Activated naive CD8-positive, alpha-beta T cell treated with anti-CD3 and anti-CD28 coated beads for 36 hours (primary cell): ENCODE measurements at places on chromosomes 12 and 14.

GRCh38 chr12:13135371-13136178 is 32.1 kb upstream of the GSG1 start:
- DNase-seq, result no peak

- no peak for DNase-seq
These were observed 273.9 kb upstream of the MIS18BP1 start for GRCh38 chr14:45526715-45527549.

- DNase-seq, result no peak
These were observed 19.6 kb upstream of the MMP19 start for GRCh38 chr12:55862286-55862685.

DNA sequence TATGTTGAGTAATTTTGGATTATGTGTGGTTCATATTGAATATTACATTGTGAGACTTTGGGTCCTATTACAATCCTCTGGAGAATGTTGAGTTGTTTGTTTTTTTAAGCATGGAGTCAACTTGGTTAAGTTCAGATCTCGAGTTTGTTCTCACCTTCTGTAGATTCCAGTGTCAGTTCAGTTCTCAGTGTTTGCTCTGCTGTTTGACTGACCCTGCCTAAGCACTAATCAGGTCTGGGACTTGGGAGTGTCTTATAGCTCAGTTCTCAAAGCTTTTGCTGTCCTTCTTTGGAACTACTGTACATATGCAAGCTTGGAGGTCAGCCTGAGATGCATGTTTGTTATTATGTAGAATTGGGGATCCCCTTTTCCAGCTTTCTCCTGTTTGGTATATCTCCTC is 63.1 kb downstream of the DIP2B start:
- no peak for DNase-seq

- DNase-seq, result no peak
These were observed 73.3 kb upstream of the PLEKHG7 start for GRCh38 chr12:92629349-92630065.

GRCh38 chr14:83485591-83485990 is 1951.9 kb upstream of the SEL1L start:
- no peak for DNase-seq

GRCh38 chr12:5379749-5380496 is 52.0 kb upstream of the NTF3 start:
- DNase-seq, result no peak

GRCh38 chr12:3117591-3118015 is 40.4 kb downstream of the TSPAN9 start:
- no peak for DNase-seq

- DNase-seq, result no peak
These were observed 74.2 kb downstream of the IFT81 start for GRCh38 chr12:110198386-110198785.

DNA sequence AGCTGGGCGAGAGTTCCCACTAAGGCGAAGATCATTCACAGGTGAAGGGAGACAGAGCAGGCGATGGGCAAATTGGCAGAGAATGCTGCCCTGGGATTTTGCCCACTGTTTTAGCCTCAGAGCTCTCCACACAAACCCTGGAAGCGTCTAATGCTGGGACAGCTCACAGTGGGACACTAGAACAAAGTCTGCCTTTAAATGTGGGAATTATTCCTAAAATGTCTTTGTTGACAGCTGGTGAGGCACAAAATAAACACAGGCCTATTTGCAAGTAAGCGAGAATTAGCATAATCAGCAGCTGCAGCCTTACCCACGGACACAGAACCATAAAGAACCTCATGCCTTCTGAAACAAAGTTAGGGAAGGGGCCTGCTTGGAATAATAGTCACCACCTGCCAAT is 824.5 kb downstream of the AACS start:
- no peak for DNase-seq

DNA sequence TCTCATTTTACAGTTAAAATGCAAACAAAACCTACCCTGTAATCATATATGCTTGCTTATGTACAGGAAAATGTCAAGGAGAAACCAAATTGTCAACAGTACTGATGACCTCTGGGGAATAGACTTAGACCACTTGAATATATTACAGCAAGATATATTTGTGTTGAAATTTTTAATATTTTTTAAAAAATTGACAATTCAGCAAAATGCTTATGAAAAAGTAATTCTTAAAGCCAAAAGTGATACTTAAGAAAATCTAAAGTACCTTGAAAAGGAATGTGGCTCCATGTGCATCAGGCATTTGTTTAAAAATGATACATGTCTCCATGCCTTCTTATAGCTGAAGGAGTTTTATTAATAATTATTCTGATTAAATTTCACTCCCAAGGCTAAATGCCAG is 49.2 kb downstream of the PTPN21 start:
- no peak for DNase-seq

DNA sequence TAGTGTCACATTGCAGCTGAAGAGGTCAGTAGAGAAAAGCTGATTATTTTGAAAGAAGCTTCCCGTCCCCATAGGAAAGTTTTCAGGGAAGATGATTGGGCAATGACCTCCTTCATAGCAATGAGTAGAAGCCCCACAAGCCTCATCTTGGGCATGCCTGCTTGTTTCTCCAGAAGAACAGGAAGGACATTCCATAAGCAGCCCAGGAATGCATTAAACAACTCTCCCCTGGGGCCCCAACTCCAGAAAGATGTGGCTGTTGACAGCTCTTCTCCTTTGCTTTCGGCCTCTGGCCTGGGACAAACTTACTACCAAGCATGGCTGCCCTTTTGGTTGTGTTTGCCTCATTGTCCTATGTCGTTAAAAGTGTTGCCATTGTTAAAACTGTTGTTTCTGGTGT is 5.7 kb upstream of the VDR start:
- DNase-seq, result no peak

DNA sequence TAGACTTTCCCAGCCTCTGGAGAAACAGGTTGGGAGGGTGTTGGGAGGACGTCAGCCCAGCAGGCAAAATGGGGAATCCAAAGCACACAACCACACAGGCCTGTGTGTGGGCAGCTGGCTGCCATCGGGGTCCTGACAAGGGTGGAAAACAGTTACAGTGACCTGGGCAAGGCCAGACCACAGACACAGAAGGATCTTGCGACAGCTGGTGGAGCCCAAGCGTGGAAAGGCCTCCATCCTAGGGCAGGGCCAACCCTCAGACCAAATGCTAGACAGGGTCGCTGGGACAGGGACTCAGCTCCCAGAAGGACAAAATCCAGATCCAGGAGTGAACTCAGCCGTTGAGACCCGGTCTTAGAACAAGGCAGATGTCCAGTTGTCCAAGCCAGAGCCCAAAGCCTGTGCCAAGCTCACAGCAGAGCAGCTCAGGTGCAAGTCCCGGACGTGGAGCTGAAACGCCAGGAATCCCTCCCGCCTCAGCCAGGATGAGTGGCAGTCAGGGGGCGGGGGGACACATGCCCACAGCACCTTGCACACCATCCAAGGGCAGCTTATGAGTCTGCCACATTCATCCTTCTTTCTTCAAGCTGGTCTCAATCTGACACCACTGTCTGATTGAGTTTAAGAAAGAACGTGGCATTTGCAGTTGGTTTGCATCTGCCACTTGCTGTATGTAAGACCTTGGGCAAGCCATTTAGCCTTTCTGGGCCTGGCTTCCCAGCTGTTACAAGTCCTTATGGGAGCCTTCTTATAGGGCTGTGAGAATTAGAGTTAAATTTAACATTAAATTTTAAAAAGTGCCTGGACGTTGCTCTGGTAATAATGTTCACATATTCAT is 37.6 kb downstream of the DEGS2 start:
- DNase-seq, result no peak

- no peak for DNase-seq
These were observed 535.8 kb downstream of the FUT8 start for GRCh38 chr14:65948302-65948701.

DNA sequence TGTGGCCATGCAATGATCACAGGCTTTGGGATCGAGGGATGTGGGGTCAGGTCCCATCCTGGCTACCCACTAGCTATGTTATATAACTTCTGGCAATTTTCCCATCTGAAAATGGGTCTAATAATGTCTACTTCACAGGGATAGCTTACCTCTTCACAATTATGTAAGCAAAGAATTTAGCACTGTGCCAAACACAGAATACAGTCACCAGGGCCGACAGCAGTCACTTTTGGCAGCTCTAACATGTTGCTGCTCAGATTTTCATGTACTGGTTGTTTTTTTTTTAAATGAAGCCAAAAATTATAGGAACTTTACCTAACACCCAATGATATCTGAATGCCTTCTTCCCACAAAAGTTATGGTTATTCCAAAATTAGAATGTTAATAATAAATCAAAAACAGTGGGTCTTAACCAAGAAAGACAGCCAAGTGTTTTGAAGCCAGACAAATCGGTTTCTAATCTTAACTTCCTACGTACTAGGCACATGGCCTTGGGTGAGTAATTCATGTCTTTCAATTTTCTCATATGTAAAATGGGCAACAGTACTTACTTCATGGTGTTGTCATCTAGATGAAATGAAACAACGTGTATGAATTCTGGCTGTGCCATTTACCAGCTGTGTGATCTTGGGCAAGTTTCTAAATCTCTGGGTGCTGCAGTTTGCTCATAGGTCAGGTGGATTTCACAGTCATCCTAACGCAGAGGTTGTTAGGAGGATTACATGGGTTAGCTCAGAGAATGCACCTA is 13.0 kb upstream of the PCED1B start:
- no peak for DNase-seq

DNA sequence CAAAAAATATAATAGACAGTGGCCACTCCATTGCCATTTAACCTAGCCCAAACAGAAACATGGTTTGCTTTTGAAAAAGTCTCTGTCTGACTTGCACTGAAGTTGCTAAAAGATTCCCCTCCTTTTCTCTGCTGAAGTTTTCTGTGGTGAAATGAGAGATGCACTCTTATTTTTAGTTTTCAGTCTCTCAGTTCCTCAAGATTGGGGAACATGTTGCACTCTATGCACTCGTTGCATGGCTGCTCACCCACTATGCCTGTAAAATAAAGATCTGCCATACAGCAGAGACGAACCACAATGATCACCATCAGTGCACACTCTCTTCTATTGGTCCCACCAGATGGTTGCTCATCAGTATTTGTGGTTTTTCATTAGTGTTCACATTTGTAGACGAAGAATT is 13.1 kb upstream of the DAAM1 start:
- no peak for DNase-seq

GRCh38 chr12:104150416-104150815 is 12.4 kb upstream of the NFYB start:
- no peak for DNase-seq

DNA sequence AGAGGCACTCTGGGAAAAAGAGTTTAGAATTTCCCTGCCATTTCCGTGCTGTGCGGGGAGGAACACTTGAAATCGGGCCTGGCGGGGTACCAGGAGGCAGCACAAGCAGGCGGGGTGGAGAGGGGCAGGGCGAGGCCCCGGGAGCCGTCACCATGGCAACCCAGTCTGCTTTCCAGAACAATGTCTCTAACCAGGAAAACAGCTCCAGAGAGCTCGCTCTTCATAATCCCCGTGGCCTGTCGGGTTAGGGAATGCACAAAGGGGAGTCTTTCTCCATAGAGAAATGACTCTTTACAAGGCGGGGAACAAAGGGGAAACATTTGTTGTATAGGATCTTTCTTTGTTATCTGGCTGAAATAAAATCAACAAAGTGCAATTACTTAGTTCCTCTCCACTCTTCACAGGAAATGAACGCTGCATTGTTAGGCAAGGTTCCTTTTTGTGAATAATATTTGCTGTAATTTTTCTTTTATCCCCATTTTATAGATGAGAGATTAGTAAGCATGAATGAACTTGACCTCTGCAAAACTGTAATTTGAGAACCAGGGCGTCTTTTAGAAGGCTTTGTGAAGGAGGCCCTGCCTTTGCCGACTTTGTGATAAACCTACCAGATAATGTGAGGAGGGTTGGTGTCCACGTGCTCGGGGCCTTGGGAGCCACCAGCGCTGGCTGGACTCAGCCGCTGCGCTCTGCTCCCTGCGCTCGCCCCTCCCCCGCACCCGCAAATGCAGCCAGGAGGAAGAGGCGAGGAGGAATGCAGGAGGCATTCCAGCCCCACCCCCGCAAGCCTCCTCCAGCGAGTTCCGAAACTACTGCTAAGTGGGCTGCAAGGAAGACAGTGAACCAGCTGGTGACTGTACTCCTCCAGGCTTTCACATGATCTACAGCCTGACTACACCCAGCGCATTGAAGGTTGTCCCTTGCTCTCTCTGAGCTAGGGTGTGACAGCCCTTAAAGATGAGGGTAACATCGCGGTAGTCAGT is 105.2 kb upstream of the ATF7IP start:
- no peak for DNase-seq

- DNase-seq, result peak; percentile 61
These were observed 25.6 kb downstream of the RNASE10 start for GRCh38 chr14:20530771-20531571.

- peak; percentile 6 for DNase-seq
These were observed 28.6 kb downstream of the BAZ2A start for GRCh38 chr12:56601503-56601902.

- DNase-seq, result no peak
These were observed 28.2 kb upstream of the KCNA1 start for GRCh38 chr12:4881266-4882064.

- no peak for DNase-seq
These were observed 22.1 kb downstream of the BAZ1A start for GRCh38 chr14:34853041-34853440.

DNA sequence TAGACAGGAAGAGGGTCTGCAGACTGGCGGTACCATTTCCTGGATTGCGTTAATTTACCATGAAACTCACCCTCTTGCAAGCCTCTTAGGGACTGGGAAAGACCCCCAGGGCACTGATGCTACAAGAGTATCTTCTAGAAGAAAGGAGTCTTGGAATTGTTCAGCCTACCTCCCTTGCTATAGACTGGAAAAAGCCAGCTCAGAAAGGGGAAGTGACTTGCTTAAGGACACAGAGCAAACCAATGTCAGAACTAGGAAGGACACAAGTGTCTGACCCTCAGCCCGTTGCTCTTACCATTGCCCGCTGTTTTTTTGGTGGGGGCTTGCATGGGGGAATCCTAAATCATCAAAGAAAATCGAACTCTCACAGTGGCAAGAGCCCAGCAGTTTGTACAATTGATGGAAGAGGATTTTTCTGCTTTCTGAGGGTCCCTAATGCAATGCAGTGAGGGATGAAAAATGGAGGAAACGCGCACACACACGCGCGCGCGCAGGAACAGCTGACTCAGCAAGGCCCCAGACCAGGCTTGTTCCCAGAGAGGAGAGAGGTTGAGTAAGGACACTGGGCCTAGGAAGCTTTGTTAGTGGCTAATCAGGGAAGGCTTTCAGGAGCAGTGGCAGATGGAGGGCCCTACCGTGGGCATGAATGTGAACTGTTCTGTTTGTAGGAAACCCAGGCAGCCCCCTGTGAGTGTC is 50.9 kb downstream of the RIN3 start:
- DNase-seq, result no peak

DNA sequence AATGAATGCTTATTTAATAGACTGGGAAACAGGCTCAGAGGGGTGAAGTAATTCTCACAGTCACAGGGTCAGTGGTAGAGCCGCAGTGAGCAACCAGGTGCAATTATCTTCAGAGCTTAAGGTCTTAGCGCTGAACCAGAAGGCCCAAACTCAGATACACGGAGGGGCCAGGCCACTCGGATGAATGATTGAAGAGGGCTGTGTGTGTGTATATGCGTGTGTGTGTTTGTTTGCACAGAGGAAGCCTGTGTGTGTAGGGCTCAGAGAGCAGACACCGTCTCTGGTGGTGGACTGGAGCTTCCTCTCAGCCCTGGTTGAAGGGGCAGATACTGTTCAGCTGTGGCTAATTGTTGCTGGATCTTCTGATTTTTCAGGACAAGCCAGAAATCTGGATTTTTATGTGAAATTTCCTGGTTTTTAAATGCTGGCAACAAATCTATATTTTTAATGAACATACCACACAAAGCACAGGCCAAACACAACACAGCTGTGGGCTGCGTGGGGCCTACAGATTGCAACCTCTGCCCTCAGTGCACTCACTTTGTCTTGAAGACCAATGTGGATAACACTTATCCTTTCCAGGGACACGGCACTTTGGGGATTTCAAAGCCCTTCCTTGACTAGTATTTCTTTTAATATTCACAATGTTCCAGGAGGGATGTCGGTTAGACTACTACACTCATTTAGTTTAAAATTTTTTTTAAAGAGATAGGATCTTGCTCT is 94.5 kb upstream of the NRXN3 start:
- DNase-seq, result no peak
